Fibroblast of the conjunctiva (primary cell): ENCODE measurements at places on chromosomes 6 and 20.

GRCh38 chr20:10201321-10201870 lies 17.2 kb upstream of the SNAP25 start:
- DNase-seq: no peak

- no peak for DNase-seq
Measured at GRCh38 chr6:112145080-112145573, 57.7 kb downstream of the FAM229B start.

GRCh38 chr6:154457046-154457713 lies 53.3 kb downstream of the CNKSR3 start:
- DNase-seq: no peak

DNA sequence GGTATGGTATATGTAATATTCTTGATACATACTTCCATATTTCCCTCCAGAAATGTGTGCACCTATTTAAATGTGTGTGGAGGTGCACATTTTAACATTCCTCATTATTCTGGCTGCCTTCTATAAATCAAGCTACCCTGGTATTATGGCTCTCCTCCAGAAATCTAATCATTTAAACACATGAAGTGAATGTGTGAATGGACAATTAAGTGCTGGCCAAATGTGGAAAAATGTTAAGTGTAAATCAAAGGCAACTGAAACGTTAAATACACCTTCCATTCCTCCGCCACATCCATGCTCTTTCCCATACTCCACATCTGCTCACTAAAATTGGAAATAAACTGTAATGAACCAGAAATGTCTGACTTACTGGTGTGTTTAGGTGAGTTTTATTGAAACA lies 24.9 kb upstream of the ESR1 start:
- no peak for DNase-seq

GRCh38 chr20:53205046-53205445 lies 232.9 kb downstream of the TSHZ2 start:
- no peak for DNase-seq

GRCh38 chr6:168333491-168333890 lies 13.9 kb upstream of the DACT2 start:
- DNase-seq: no peak

GRCh38 chr6:72416744-72417465 lies 205.0 kb upstream of the KCNQ5 start:
- DNase-seq: no peak

DNA sequence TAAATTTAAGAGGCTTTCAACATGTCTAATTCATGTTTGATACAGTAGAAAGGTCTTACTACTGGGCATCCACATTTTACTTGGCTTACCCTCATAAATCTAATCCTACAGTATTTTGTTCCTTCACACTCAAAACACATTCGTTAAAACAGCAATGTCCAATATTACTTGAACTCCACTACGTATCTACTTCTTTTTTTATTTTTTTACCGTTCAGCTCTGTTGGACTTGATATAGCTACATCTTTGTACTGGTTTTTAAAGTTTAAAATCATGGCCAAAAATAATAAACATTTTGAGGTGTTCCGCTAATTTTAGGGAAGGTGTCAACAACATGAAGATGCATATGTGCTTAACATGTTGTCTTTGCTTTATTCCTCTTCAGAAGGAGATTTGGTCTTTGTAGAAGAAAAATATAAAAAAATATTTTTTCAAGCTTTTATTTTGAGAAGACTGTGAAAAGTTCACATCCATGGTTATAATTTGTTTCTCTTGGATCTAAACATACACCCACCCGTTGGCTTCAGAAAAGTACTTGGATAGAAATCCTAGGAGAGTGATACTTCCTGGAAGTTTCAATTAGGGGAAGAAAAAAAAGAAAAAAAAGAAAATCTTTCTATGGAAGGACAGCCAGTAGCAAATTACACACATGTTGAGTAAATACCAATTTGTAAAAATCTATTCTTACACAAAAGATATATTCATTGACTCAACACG lies 71.5 kb downstream of the EPB41L2 start:
- no peak for DNase-seq

DNA sequence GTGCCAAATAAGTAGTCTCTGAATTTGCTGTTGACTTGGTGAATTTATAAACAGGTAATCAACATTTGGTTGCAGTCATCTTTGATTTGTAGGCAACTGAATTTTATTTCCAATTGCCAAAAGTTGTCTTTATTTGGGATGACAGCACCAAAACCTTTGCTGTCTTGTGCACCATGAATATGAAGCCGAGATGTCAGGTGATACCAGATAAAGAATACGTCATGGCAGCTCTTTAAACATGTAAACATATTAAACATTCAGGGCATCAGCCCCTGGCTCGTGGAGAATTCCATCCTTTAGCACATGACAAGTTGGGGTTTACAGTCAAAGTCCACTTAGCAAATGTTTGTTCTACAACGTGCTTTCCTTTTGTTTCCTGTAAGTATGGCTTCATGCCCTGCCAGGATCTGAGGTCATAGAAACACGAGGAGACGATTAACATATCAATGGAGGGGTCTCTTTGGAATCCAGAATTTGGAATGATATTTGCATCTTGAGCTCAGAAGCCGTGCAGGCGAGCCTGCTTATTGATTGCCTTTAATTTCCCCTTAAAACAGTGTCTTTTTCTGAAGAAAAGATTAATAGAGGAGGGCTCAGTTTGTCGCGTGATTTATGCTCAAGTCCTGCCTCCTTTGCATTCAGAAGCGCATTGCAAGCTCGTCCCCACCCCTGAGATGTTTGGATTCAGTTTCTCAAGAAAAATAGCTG lies 170.2 kb upstream of the ZNF217 start:
- no peak for DNase-seq

GRCh38 chr6:21423106-21423854 lies 170.3 kb upstream of the SOX4 start:
- DNase-seq: no peak
